ENCODE measurements at places on chromosomes 5 and 9. TPM values are rescaled to one million over a fixed set of nuclear protein-coding genes. Genes with fewer than 3 reads are reported as not detected.

GRCh38 chr9:107484117-107484723, 5.3 kb downstream of the KLF4 start:
- peak; percentile 91 for DNase-seq

GRCh38 chr5:76199336-76200318, 116.4 kb downstream of the SV2C start:
- DNase-seq = peak; percentile 55

DNA sequence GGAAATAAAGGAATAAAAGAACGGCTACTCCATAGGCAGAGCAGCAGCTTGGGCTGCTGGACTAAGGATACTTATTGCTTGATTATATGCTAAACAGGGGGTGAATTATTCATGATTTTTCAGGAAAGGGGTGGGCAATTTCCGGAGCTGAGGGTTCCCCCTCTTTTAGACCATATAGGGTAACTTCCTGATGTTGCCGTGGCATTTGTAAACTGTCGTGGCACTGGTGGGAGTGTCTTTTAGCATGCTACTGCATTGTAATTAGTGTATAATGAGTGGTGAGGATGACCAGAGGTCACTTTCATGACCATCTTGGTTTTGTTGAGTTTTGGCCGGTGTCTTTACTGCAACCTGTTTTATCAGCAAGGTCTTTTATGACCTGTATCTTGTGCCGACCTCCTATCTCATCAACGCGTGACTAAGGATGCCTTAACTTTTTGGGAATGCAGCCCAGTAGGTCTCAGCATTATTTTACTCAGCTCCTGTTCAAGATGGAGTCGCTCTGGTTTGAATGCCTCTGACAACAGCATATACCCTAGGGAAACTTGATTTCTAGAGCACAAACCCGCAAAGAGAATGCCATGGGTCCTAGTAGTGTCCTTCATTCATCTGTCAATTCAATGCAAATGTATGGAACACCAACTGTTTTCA, 47.8 kb upstream of the PWWP2A start:
- no peak for DNase-seq

SLC36A2 gene
- 0.04 TPM for total RNA-seq

OTULINL gene
- 4.2 TPM for total RNA-seq

GRCh38 chr9:118318770-118319431, 614.7 kb downstream of the TLR4 start:
- DNase-seq = no peak

DNA sequence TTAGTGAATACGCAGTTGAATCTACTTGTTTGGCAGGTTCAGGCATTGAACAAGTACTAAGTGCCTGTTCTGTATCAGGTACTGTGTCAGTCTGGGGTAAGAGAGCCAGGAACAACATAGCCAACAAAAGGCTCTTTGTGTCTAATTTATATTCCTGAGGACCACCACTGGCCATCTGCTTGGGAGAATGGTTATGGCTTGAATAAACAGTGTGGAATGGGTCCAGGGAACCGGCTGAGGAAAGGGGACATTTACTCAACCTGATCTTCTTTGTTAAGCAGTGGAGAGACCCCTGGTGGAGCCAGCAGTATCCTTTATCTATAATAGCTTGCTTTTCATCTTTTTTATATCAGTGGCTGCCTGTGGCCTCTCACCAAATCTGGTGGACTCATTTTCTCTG, 38.6 kb downstream of the EXOSC2 start:
- peak; percentile 13 for DNase-seq

IQGAP2 gene
- 17.2 TPM for total RNA-seq

DNA sequence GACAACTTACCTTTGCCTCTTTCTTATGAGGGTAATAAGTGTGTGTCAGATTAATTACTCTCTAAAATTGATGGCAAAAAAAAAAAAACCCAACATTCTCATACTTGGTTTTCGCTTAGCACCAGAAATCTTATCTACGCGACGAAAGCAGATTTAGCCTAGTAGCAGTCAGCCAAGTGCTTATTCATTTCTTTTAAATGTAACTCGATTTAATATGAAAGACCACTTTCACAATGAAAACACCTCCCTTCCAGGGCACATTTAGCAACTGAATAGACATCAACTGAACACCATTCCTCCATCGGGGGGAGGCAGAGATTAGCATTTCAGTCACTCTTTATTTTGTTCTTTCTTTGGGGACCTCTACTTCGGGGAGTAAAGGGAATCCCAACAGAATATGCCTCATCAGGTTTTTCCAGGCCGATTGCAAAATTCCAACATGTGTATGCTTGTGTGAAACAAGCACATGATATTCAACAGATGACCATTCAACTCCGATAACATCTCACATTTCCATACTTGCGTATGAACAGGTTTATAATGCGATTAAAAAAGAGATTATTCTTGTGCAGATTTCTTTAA, 124.1 kb upstream of the RETREG1 start:
- peak; percentile 53 for DNase-seq

CCDC152 gene
- total RNA-seq = 1.3 TPM

GRCh38 chr5:125365747-125366146, 619.3 kb upstream of the ZNF608 start:
- no peak for DNase-seq

- DNase-seq = peak; percentile 6
Measured at GRCh38 chr5:166708291-166708690, 1583.2 kb upstream of the WWC1 start.

DNA sequence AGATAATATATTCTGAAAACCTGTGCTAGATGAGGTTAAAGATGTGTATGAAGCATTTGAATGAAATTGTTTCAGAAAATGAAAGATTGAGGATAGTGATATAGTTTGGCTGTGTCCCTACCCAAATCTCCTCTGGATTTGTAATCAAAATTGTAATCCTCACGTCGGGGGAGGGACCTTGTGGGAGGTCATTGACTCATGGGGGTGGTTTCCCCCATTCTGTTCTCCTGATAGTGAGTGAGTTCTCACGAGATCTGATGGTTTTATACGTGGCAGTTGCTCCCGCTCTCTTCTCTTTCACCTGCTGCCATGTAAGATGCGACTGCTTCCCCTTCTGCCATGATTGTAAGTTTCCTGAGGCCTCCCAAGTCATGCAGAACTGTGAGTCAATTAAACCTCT, 2.0 kb upstream of the TEX48 start:
- no peak for DNase-seq

DNA sequence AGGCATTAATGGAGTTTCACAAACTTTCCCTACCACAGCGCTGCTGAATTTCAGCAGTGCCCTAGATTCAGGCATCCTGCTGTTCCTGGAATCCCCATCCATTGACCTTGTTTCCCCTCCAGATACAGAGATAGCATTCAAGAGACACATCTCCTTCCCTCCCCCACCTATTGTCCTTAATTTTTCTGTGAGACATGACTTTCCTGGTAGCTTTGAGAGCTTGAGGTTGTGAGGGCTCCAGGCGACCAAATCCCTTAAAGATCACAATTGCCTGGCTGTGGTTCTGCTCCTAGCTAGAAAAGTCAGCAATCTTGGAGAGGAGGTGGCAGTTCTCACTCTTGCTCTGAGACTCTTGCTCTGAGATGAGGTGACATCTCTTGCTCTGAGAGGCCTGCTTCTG, 48.0 kb downstream of the PRR16 start:
- no peak for DNase-seq

ADCY2 gene
- 17.5 TPM for total RNA-seq

FCN2 gene
- 0.18 TPM for total RNA-seq

DNA sequence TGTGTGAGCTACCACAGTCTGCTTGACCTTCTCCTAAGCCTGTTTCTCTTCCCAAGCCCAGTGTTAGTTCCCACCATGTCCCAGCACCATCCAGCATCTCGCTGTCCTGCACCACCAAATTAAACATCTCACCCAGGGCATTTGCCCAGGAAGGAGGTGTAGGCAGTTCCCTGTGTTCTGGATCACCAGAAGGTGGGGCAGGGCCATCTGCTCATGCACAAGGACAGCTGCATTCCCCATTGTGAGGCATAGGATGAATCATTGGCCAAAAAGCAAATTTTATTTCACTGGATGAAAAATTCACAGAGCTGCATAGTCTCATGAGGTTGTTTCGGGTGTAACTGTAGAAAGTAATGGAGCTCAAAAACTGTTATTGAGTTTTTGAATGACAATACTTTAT, 89.5 kb upstream of the GRIA1 start:
- no peak for DNase-seq

ANKRD34B gene
- 0.13 TPM for total RNA-seq

- DNase-seq = no peak
Measured at GRCh38 chr9:20551835-20552234, 70.5 kb downstream of the MLLT3 start.

SAXO1 gene
- total RNA-seq = 0.04 TPM

DNA sequence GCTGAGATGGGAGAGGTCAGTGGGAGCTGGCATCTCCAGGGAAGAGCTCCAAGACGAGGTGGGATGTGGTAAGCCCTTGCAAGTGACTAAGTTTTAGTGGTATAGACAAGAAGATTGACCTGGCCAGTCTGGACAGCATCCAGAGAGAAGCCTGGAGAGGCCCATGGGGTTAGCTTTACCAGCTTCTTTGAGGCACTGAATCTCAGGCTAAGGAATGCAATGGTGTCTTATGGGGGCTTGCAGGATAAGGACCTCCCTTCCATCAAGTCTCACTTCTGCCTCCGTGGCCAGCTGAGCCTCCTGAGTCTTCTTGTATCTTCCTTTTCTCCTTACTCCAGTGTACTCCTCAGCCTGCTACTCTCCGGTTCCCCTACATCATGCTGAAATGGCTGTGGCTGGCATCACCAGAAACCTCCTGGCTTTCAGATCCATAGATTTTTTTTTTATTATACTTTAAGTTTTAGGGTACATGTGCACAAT, 56.5 kb upstream of the JADE2 start:
- DNase-seq = no peak

GRCh38 chr5:571791-572190, 40.3 kb upstream of the CEP72 start:
- DNase-seq = no peak

DNA sequence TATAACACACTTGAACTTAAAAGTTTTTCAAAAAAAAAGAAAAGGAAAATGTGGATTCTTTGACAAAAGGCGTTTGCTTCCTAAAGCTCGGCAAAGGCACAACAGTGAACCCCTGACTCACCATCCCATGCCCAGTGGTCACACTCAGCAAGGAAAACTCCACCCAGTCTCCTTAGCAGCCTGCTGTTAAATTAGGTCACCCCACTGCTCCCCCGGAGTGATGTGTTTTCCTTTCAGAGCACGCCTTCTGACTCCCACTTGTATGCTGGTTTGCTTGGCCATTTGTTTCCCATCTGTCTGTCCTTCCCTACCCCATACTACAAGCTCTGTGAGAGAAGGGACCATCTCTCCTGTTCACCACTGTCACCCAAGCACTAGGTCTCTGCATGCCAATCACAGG, 23.8 kb downstream of the RETREG1 start:
- DNase-seq = no peak

DNA sequence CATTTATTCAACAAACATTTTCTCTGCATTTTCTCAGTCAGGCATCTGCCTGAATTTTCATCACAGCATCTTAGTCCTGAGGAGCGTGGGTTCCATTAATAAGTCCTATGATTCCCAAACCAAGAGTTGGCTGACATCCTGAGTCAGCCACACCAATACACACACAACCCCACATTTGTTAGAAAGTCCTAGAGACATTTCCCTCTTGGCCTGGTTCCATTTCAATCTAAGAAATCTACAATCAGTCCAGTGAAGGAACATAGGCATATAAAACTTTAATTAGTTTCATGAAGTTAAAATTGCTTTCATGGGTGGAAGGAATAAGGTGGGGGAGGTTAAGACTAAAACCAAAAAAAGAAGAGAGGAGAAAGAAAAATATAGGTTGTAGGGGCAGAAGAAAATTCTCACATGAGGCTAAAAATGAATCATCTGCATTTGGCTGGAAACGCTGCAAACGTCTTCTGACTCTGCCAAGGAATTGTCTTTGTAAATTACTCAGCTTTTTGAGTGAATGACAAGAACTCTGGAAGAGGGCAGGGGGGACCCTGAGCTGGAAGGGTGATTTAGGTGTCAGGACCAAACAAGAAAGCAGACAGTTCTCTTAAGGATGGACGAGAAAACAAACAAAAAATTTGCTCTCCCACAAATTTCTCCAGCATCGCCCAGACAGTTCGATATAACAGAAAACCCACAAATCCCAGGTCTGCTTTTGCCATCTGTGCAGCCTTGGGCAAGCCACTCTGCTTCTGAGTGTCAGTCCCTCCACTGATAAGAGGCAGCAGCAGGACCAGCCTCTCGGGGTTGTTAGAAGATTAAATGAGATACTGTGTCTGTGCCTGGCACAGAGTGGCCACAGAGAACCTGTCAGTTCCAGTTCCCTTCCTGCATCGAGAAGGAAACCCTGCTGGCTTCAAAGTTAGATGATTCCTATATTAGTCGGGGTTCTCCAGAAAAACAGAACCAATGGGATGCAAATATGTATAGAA, 289.7 kb downstream of the CDK5RAP2 start:
- peak; percentile 33 for DNase-seq

DNA sequence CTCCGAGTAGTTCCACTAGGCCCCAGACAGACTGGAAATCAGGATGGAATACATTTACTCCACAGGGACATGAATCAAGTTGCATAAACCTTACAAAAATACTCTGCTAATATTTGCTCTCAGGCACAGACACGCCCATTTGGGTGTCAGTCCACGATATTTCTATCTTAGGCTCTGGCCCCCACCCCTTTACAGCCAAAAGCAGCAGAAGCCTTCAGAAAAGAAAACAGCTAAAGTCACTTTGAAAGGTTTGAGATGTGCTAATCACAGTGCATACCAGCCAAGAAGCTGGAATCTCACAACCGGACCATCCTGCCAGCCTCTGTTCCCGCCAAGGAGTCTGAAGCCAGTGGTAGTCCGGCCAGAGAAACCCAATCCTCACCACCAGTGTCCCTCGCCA, 22.6 kb downstream of the PTPN3 start:
- peak; percentile 76 for DNase-seq

DNA sequence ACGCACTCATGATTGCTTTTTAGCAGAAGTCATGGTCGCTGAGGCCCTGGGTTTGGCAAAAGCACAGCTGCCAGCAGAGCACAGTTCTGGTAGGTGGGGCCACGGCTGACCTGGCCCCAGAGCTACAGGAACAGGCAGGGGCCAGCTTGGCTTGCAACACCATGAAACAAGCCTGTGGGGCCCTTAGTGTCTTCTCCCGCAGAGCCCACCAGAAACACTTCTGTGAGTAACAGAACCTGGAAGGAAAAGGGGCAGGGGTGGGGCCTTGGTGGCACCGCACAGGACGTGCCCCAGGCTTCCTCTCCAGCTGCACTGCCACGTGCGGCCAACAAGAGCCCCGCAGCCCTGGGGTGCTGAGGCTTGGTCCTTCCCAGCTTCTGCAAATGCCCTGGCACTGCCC, 4.8 kb downstream of the ASB6 start:
- DNase-seq = no peak

DNA sequence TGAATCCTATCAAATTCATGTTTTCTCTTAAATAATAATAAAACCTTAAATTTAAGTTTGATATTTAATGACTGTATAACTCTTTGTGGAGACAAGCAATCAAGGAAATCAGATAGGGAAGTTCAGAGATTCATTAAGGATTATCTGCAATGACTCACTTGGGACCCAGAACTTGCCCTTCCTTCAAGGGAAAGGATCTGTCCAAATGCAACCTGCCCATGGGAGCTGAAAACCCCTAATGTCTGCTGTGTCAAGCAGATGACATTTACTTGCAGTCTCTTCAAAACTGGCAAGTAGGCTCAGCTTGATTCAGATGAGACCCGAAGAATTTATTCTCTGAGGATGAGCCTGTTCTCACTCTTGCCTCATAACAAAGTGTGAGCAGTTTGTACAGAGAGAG, 1577.6 kb downstream of the EFNA5 start:
- no peak for DNase-seq

- no peak for DNase-seq
Measured at GRCh38 chr5:169711551-169712225, 74.6 kb downstream of the DOCK2 start.

ITK gene
- total RNA-seq = 0.13 TPM

Data from muscle of leg (tissue), 16 donors.